ENCODE measurements at places on chromosomes 1 and 21.
A peak's percentile ranks its signal among the peaks of the same experiment; 100 is the strongest.

- DNase-seq, result no peak
Observed at GRCh38 chr1:36464605-36465393, 615 bp upstream of the MRPS15 start.

DNA sequence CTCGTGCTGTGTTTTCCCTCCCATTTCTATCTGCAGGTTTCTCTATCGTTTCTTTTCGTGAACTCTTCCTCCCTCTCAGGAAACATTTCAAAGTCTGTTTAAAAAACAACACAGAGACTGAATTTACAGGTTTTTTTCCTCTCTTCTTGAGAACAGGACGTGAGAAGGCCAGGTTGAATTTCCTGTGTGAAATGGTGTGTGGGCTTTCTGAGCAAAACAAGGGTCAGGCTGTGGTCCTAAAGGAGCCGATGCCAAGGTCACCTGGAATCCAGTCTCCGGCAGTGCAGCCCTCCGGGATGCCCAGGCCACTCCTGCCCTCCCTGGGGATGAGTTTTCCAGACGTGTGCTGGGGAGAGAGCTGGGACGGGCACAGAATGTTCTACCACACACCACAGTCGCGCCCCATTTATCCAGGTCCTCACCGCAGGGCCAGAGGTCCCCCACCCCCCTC lies 62.7 kb upstream of the RUNX3 start:
- DNase-seq, result peak; percentile 46

DNA sequence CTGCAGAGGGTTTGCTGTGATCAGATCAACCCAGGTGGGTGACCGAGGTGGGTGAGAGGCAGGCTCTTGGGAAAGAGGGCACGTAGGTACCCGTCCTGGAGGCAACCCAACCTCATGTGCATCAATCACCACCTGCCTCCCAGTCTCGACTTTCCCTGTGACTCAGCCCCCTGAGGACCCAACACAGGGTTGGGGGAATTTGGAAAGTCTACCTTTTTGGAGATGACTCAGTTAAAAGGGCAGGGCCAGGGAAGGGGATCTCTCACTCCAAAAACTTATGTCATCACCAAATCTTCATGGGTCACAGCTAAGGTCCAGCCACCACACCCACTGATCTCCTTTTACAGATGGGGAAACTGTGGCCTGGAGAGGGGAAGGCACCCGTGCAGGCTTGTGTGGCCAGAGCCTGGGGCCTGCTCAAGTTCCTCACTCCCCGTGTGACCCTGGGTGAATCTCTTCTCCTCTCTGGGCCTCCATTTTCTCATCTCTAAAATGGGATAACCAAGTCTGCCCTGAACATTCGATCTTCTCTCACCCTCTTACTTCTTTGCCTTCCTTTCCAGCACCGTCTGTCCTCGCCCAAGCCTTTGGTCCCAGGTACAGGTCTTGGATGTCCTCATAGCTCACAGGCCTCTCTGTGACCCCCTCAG lies 34.6 kb upstream of the WNT4 start:
- no peak for DNase-seq

DNA sequence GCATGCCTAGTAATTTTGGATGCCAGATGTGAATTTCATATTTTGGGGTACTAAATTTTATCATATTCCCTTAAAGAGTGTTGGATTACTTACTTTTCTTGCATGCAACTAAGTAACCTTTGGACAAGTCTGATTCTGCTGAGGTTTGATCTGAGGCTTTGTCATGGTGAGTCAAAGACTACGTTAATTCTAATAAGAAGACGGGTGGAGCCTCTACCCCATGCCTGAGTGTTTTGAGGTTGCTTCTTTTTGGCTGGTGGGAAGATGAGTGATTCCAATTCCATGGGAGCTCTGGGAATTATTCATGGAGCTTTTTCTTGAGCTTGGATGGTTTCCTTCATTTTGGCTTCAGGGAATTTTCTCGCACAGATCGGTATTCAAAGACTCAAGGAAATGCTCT lies 11.6 kb upstream of the PCP4 start:
- no peak for DNase-seq

- DNase-seq, result no peak
Observed at GRCh38 chr21:37463083-37463801, 96.7 kb downstream of the DYRK1A start.

DNA sequence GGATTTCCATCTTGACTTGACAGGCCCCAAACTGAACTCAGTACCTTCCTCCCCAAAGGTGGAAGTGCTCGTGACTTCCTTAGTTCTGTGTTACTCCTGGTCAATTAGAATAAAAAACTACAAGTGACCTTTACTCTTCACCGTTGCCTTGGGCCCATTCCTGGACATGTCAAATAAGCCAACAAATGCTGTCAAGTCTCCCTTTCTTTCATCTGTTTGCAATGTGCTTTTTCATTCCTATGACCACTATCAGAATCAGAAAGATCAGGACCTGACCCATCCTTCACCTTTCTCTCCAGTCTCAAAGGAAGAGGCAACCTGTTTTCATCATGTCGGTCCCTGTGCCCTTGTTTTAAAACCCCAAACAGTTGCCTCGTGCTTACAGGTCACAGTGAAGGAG lies 4.9 kb upstream of the KCNJ10 start:
- no peak for DNase-seq

DNA sequence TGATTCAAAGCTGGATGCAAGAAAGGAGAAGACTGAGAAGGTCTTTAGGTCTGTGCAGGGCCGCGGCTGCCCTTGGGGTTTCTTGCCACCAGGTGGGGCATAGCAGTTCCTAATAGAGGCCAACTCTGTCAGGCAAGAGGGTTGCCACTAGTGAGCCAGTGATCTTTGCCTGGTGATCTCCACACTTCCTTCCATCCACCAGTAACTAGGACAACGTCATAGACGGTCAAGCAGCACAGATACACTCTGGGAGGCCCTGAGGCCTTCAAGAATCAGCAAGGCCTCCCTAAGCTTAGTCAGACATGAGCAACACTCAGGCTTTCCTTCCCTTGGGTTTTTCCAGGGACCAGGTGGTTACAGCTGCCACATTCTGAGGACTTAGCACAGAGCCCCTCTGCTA lies 32.9 kb upstream of the ATP2B4 start:
- peak; percentile 60 for DNase-seq

- peak; percentile 22 for DNase-seq
Observed at GRCh38 chr1:13828454-13829151, 128.6 kb downstream of the PRDM2 start.

- no peak for DNase-seq
Observed at GRCh38 chr1:115332813-115333608, 5.0 kb downstream of the NGF start.

DNA sequence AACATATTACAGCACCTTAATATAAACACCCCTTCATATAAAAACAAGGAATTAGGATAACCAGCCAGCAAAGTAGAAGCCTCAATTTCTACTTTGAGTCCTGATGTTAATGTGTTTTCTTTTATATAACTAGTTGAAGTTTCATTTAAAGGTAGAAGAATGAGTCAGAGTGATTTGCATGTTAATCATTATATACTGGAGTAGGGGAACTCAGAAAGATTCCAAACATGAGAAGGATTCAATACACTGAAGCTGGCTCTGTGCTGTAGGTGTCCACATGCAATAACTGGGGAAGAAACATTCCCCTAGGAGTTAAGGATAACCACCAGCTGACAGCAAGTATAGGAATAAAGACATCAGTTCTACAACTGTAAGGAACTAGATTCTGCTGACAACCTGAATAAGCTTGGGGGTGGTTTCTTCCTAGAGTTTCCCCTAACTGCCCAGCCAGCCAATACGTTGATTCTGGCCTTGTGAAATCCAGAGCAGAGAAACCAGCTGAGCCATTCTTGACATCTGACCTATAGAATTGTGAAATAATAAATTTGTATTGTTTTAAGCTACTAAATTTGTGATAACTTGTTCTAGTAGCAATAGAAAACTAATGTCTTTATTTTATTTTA lies 33.4 kb upstream of the RNPC3 start:
- no peak for DNase-seq

GRCh38 chr1:66172272-66172671 lies 361.7 kb upstream of the SGIP1 start:
- no peak for DNase-seq

DNA sequence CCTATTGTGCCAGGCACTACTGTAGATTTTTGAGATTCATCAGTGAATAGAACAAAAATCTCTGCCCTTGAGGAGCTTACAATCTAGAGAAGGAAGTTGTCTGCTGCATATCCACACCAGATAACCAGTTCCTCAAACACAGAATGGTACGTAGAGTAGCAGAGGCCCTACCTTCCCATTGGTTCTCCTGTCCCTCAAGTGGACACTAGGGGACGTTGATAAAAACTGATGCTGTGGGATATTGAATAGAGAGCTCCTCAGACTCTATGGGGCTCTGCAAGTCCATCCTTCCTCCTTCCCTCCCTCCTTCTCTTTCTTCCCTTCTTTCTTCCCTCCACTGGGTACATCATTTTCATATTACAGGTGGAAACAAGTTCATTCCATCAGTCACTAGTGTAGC lies 371.3 kb downstream of the PBX1 start:
- DNase-seq, result no peak

- DNase-seq, result no peak
Observed at GRCh38 chr1:89908672-89909436, 86.1 kb upstream of the ZNF326 start.

GRCh38 chr1:216822480-216822879 lies 99.3 kb upstream of the ESRRG start:
- DNase-seq, result no peak

DNA sequence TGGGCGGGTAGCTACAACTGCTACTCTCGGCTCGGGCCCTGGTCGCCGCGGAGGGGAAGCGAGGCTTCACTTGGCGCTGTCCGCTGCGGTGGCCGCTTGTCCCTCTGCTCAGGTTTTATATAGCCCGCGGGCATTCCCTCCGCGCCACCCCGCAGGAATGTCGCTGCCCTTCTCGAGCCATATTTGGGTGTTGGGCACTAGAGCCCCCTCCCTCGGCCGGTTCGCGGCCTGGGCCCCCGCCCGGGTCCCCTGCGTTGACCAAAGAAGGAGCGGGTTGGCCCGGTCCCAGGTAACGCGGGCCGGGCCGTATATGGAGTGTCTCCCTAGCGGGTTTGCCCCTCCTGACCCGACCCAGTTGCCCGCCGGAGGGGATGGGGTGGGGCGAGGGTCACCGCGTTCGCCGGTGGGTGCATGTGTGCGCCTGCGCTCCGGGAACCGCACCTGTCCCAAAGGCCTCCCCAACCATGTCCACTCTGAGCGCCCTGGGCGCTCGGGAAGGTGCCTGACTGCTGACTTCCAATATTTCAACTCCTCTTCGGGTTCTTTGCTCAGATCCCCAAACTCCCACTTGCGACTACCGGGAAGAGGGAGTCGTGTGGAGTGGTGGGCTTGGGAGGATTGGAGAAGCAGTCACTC lies at the start of gene ACTA1:
Gene ACTA1, minus strand, starts transcription at position 90 of the 636 bp plus-strand sequence. CDS start 979 bp downstream, outside the sequence.
- DNase-seq, result no peak

- no peak for DNase-seq
Observed at GRCh38 chr1:202251424-202252256, 58.0 kb downstream of the LGR6 start.

DNA sequence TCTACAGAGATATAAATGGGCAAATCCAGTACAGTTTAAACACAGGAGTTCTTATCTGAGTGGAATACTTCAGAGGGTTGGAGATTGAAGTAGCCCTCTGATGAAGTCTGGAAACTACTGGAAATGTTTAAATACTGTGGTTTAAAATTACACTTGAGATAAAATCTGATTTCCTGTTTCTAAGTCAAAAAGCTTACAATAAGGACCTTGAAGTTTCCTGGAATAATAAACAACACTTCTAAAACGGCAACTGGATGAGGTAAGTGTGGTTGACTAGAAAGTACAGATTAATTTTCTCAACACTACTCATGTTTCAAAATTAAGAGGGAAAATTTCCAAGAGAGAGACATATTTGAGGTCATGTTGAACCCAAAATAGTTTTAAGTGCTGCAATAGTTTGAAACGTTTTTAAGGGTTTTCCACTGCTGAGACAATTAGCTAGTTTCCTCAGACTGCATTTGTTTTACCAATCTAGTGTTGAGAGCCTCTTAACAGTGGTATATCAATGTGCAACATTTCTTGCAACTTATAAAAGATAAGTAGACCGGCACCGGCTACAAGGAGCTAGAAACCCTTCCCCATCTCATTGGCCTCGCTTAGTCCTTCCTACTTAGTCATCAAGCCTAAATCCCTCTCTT lies 27.4 kb downstream of the KCNA3 start:
- DNase-seq, result no peak

GRCh38 chr1:226965581-226966440 lies 25.7 kb downstream of the COQ8A start:
- DNase-seq, result no peak

DNA sequence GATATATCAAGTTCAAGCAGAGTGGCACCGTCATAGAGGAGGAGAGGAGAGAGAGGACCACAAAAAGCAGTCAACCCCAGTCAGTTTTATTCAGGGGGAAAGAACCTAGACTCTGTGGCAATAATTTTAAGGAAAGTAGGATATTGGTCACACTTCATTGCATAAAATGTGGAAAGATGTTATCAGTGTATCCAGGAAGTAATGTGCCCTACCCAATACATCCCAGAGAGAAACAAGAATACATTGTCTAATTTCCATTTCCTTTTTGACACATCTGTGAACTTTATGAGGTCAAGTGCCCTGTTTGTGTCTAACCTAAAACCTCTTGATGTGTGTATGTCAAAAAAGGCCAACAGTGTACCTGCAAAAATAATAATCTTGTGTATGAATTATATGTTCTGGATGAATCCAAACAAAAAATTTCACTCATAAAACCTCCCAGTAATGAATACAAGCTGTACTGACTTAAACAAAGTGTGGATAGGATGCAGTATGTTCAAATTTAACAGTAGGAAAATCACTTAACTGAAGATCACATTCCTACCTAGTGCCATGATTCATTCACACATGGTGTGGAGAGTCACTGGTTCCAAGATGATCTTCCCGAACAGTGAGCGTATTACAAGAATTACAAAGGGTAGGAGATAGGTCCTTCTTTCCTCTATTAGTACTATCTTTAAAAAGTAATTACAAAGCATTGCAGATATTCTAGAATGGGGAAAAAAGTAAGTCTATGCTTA lies 712.1 kb upstream of the CXADR start:
- no peak for DNase-seq

All from activated CD4-positive, alpha-beta T cell treated with anti-CD3 and anti-CD28 coated beads, Interleukin-2, amount 10 ng/mL, durations not matched to agents 7 days and 5 days (primary cell).